ENCODE measurements at places on chromosomes 7 and 10. TPM values are rescaled to one million over a fixed set of nuclear protein-coding genes. Genes with fewer than 3 reads are reported as not detected.

Gene C10orf143
- 3.2 TPM for total RNA-seq

Gene SLC13A4
- not detected for total RNA-seq

Gene VIPR2
- not detected for total RNA-seq

Gene DBNL
- 82.4 TPM for total RNA-seq
